ENCODE measurements at places on chromosomes 3 and 15.

DNA sequence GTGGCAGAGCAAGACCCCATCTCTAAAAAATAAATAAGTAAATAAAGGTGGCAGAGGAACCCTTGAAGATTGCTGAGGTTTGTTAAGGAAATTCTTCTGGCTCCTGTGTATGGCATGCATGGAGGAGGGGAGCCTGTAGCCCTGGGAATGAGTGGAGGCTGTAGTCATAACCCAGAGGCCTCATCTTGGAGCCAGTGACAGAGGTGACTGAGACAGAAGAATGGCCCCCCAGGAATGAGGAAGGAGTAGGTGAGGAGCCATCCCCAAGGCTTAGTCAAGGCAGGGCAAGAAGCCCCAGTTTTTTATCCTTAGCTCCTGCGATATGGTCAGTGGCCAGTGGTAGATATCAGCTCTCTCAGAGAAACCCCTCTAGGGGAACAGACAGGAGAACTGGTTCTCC is 46.5 kb downstream of the BSN start:
- no peak for DNase-seq

DNA sequence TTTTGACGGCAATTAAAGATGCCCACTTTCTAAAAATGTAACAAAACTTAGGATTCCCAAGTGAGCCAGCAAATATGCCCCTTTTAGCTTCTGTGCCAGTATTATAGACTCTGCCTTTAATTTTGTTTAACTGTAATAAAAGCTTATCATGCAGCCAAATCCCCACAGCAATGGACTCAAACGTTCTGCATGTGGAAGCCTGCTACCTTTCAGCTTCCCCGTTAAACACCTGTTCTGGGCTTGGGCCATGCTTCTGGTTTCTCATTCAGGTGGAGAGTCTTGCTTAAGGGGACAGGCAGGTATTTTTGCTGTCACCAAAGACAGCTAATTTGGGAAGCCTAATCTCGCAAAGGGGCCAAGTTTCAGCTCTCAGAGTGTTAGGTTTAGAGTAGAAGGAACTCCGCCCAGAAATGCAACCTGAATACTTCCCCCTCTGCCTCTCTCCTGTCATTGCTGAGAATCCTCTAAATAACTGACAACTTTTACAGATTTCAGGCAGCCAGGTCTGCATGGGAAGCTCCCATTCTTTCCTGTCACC is 399.4 kb upstream of the ATP11B start:
- DNase-seq: no peak

DNA sequence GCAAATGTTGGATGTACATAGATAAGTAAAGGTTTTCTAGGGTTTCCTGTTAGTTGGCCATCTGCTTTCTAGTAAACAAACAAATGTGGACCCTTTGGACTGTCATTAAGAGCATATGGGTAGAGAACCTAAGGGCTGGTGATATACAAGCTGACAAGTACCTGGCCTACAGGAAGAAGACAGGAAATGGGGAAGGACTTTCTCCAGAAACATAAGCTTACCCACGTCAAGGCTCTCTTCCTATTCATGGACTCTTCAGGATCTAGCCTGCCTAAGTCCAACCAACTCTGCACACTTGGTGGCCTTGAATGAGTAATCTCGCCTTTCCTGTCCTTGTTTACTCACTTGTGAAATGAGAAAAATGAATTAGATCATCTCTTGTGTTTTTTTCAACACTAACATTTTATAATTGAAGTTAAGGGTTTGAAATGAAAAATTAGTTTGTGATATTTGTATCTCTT is 22.2 kb upstream of the GOLIM4 start:
- no peak for DNase-seq

GRCh38 chr3:13419505-13420044 is 547 bp downstream of the NUP210 start:
- no peak for DNase-seq

GRCh38 chr3:186298876-186299275 is 63.2 kb downstream of the DGKG start:
- no peak for DNase-seq

DNA sequence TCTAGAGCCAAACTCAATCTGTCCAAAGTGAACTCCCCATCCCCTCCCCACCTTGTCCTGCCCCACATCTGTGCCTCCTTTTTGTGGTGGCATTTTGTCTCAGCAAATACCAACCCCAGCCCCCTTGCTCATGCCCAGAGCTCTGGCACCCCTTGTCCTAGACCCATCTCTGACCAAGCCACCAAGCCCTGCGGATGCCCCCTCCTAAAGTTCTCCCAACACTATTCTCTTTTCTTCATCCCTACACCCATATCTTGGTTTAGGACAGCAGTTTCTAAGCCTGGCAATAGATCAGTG is 17.7 kb downstream of the ACAA1 start:
- DNase-seq: no peak

GRCh38 chr3:156987946-156988345 is 161.8 kb downstream of the LEKR1 start:
- DNase-seq: no peak

GRCh38 chr15:39946862-39947261 is 12.9 kb downstream of the EIF2AK4 start:
- no peak for DNase-seq

- DNase-seq: no peak
These were observed 74.6 kb downstream of the ARRDC4 start for GRCh38 chr15:98035134-98035533.

DNA sequence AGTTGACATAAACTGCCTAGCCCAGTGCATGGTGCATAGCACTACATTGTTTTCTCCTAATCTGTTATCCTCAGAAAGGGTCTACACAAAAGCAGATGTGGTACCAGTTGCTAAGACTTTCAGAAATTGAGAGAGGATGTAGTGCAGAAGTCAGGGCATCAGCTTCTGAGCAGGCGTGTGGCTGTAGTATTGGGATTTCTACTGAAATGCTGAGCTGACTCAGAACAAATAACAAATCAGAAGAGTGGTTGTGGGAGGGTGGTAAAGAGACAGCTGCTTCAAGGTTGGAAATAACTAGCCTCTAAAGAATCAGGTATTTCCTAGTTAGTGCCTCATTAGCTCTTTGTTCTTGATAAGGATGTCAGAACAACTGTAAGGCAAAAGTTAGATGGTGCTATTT is 161.3 kb downstream of the AKAP13 start:
- no peak for DNase-seq

All from foreskin melanocyte (primary cell).